Kidney (tissue), 22 donors: ENCODE measurements at places on chromosomes 11 and 22.
A peak's percentile ranks its signal among the peaks of the same experiment; 100 is the strongest.

GRCh38 chr11:12117611-12118010 lies 7.2 kb downstream of the MICAL2 start:
- DNase-seq: no peak

DNA sequence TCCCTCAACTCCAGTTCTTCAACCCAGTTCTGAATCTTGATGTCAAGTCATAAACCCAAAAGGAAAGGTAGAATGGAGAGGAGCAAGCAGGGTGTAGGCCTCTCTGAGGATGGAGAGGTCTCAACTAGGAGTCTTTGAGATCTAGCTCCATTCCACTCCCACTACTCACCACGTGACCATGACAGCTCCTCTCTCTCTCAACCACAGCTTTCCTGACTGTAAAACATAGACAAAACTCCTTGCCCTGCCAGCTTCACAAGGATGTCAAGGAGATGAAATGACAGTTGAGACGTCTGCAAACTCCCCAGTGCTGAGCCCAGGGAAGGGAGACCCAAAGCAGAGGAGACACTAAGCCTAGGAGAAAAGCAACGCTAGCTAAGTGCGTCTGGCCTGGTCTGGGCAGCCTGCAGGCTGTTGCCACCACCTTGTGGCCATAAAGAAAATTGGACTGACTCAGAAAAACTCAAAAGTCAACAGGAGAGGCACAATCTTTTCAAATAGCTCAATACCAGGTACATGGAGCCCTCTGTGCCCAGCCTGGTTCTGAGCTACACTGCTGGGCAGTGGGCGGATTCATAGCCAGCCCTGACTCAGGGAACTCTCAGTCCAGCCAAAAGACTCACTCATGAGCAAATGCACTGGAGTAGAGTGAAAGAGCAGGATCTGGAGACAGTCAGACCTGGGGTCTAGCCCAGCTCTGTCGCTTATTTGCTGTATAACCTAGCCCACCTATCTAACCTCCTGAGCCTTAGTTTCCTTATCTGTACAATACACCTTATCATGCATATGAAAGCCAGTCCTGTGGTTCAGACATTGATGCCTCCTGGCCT lies 3.4 kb downstream of the CLPB start:
- DNase-seq: no peak

DNA sequence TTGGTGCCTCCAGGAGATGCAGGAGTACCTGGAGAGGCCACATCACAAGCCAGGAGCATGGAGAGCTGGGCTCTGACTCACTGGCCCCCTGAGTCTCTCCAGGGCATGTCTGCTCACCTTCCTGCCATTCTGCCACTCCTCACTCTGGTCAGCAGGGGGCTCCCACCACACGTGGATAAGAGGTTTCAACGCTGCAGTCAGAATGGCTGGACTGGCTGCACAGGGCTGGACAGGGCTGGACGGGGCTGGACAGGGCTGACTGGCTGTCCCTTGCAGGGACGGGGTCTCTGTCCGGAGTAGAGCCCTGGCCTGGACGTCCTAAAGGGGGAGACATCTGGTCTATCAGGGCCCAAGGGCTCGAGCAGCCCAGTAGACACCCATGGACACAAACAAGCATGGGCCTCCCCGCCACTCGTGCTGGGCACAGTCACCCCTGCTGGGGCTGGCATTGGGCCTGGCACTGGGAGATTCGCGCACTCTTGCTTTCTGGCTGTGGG lies 34.6 kb downstream of the CYTH4 start:
- peak; percentile 88 for DNase-seq

GRCh38 chr11:41879214-41879613 lies 419.8 kb upstream of the LRRC4C start:
- no peak for DNase-seq

- DNase-seq: peak; percentile 22
Measured at GRCh38 chr11:134170177-134170918, 53.4 kb downstream of the NCAPD3 start.

DNA sequence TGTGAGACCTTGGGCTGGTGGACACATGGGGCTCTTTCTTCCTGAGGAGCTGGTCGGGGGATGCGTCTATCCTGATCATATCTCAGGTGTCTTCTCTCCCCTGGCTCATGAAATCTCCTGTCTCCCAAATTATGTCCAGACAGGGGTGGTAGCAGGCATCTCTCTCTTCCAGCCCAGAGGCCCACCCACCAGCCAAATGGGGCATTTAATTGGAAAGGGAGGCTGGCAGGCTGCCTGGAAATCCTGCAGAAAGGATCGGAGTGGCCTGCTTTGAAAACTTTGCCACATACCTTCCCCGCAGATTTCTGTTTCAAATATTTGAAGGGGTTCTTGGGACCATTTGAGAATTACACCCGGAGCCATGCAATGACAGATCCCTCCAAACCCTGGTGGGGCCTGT lies 37.4 kb downstream of the SMIM38 start:
- DNase-seq: peak; percentile 42

DNA sequence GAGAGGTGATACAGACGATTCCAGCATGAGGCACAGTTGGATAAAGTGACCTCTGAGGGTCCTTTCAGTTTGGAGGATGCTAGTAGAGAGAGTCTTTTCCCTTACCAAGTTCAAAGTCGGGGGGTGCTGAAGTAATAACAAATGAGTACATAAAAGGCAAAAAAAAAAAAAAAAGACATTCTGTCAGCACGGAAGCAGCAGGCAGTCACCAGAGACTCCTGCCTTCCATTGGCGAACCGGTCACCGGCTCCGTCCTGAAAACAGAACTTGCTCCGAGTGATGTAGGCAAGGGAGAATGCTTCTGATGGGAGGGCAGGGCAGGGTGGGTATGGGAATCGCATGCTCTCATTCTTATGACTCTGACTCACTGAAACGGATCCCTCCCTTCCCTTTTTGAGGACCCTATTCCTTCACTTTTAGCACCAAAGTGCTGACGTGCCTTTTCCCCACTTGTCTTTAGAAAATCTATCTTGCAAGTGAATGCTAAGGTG lies 65.9 kb downstream of the PRR5L start:
- DNase-seq: peak; percentile 71

DNA sequence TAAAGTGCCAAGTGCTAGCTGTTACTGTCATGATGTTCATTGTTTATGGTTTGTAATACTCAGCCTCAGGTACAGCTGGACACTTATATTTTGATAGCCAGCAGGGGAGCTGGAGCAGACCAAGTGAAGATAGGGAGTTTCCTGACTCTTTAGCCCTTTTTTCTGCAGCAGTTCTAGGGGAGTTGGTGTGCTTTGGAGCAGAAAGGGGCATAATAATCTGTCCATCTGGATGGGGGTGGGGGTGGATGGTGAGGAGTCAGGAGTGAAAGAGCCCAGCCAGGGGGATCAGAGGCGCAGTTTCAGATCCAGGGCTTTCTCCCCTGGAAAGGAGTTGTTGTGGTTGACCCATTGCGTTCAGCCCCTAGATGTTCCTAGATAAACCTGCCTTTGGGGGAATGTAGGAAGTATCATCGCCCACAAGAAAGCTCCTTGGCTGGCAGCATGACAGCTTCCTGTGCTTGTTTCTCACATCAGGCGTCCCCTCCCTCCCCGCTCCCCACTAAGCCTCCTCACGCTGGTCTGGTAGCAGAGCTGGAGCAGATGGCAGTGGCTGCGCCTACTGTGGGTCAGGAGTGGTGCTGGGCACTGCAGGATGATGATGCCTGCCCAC lies 41.9 kb downstream of the MED15 start:
- peak; percentile 47 for DNase-seq

GRCh38 chr22:39251762-39252460 lies 7.1 kb upstream of the PDGFB start:
- DNase-seq: no peak

DNA sequence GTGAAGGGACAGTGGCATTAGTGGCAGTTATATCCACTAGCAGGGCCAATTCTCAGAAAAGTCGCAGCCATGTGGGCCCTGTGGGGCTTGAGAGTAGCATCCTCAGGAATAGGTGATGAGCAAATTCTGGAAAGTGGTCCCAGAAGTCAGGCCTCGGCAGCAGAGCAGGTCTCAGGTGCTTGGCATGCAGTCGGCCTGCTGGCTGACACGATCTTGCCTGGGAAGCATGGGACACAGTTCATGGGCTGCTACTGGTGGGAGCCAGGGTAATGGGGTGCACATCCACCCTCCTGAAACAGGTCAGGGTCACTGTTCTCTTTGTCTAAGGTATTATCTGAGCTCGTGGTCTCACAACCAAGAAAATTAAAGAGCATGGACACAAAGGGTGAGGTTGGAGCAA lies 36.8 kb upstream of the TMEM45B start:
- no peak for DNase-seq

DNA sequence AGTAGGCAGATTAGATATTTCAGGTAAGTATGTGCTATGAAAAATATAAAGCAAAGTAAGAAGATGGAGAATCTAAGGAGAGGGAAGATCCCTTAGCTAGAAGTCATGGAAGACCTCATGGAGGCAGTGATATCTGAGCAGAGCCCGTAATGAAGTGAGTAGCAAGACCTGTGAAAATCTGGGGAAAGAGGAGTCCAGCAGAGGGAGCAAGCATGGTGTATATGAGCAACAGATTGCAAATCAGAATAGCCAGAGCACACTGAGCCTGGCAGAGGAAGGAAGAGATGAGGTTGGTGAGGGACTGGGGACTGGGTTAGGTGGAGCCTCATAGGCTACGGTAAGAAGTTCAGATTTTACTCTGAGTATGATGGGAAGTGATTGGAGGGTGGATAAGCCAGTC lies 9.4 kb downstream of the LHFPL7 start:
- no peak for DNase-seq

DNA sequence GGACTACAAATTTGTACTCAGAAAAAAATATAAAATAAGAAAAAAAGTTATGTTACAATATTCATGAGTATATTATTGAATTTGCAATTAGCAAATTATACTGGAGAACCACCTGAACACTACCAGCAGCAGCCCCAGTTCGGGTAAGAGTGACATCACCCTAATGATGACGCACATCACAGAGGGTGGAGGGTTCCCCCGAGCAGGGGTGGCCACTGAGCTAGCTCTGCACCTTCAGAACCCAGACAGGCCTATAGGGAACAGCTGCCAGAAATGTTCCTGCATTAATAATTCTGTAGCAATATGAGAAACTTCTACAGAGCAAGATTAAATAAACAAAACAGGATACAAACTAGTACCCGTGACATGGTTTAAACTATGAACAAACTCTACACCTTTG lies 17.5 kb upstream of the ARAP1 start:
- DNase-seq: no peak

- peak; percentile 89 for DNase-seq
Measured at GRCh38 chr11:35138943-35139721, at the start of gene CD44. Gene CD44, plus strand, starts transcription at chr11:35139171. Its CDS starts 133 bp downstream, at chr11:35139304.

GRCh38 chr22:26663374-26663923 lies 6.1 kb downstream of the MIAT start:
- DNase-seq: no peak

DNA sequence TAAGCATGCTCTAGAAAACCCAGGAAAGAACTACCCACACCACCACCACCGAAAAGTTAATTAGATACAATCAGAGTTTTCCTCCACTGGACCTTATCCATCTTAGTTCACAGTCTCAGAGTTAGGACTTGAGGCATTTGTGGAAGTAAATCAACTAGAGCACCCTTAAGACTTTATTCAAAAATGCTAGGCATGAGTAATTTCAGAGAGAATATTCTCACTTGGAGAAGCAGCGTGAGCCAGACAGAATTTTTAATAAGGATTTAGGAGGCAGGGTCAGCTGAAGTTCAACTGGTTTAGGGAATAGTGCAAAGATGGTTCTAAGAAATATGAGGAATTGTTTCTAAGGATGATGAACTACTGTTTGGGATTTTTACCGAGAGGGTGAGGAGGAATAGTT lies 1.2 kb upstream of the OLFML1 start:
- no peak for DNase-seq

DNA sequence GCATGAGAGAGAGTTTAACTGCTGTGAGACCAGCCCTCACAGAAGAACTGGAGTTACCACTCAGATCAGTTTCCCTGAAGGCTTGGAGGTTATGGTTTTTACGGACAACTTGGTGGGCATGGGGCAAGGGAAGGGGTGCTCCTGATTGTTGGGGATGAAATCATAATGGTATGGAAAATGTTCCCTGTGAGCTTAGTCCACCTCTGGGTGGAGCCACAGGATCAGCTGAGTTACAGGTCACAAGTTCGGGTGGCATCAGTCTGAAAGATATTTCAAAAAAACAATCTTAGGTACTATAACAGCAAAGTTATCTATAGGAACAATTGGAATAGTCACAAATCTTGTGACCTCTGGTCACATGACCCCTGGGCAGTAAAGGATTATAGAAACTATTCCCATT lies 162.9 kb downstream of the DLG2 start:
- no peak for DNase-seq

DNA sequence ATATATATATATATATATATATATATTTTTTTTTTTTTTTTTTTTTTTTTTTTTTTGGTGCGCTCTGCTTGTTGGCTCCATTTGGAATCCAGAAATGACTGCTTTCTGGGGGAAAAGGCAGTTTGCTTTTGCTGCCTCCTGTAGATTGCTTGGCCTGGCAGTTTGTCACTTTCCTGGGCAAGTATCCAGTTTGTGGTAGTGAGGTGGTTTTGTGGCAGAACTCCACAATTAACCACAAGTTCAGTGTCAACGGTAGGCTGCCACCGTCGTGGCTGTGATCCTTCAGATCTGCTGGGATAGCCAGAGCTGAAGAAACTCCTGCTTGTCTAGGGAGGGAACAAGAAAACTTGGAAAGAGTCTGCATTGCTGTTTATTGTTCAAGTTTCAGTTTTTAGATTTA lies 5.0 kb upstream of the PDE3B start:
- DNase-seq: no peak

- no peak for DNase-seq
Measured at GRCh38 chr11:121999651-122000050, 116.4 kb downstream of the BLID start.

DNA sequence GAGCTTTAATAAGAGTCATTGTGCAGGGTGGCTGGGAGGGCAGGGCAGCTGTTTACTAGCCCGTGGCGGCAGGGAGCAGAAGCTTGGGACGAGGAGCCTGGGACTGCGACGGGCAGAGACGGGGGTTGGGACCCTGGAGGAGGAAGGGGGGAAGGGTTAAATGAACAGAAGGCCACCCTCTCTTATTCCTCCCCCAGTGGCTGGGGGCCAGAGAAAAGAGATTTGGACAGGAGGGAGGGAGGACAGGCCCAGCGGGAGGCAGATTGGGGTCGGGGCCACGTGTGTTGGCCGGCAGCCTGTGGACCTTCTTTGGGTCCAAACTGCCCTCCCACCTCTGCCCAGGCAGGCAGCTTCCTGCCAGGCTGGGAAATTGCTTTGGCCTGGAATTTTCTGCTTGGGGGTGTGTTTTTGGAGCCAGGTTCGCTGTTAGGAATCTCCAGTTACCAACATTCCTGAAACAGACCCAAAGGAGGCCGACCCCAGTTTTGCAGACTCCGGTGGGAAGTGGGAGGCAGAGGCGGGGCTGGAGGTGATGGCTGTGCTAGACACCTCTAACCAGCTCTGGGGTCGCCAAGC lies 50.2 kb downstream of the APOL3 start:
- DNase-seq: peak; percentile 66

GRCh38 chr11:67640758-67641337 lies 1.3 kb upstream of the TBX10 start:
- no peak for DNase-seq

- no peak for DNase-seq
Measured at GRCh38 chr11:69094915-69095290, 46.2 kb downstream of the TPCN2 start.
